ENCODE measurements at places on chromosomes 11 and 22. TPM values are rescaled to one million over a fixed set of nuclear protein-coding genes. Genes with fewer than 3 reads are reported as not detected.

C11orf86 gene
- total RNA-seq = not detected

TYR gene
- not detected for total RNA-seq

- DNase-seq = no peak
Measured at GRCh38 chr11:120511820-120512738, 531 bp downstream of the GRIK4 start.

DNA sequence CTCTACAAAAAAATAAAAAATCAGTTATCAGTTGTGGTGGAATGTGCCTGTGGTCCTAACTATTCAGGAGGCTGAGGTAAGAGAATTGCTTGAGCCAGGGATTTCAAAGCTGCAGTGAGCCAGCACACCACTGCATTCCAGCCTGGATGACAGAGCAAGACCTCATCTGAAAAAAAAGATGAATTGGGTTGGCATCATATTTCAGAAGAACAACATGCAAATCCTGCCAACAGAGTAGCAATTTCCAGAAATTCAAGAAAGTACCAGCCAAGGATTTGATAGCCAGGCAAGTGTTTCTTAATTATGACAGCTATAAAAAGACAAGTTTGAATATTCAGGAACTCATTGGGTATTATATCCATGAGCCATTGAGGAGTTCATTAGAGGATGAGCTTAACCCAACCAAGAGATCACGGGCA lies 75.2 kb downstream of the USP47 start:
- no peak for DNase-seq

- DNase-seq = no peak
Measured at GRCh38 chr22:48796310-48797015, 1031.2 kb downstream of the BRD1 start.

DNA sequence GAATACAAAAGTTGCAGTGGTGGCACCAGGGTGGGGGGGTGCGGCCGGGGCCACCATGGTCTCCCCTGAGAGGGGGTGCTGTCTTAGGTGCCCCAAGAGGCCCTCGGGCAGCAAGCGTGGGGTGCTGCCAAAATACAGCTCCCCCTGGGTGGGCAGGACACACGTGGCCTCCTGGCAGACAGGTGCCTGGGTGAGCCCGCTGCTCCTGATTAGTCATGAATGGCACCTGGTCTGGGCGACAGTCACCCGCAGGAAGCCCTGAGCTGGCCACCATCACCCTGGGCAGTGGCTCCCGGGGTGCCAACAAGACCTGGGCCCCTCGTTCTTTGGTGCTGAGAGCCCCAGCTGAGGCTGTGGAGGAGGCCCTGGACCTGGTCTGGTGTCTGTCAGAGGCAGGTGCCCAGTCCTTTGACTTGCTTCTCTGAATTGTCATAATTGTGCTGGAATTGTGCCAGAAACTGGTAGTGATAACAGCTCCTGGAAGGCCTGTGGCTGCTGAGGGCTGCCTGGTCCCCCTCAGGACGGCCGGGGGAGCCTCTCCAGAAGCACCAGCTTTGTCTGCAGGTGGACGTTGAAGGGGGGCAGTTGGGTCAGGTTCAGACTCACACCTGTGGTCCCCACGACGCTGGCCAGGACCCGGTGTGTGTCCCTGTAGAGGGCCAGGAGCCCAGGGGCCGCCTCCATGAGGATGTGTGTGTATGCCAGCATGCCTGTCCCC lies 14.8 kb downstream of the ALG12 start:
- DNase-seq = peak; percentile 81

MMP3 gene
- total RNA-seq = not detected

AIFM3 gene
- total RNA-seq = 130 TPM

NPTXR gene
- total RNA-seq = 5.6 TPM

DNA sequence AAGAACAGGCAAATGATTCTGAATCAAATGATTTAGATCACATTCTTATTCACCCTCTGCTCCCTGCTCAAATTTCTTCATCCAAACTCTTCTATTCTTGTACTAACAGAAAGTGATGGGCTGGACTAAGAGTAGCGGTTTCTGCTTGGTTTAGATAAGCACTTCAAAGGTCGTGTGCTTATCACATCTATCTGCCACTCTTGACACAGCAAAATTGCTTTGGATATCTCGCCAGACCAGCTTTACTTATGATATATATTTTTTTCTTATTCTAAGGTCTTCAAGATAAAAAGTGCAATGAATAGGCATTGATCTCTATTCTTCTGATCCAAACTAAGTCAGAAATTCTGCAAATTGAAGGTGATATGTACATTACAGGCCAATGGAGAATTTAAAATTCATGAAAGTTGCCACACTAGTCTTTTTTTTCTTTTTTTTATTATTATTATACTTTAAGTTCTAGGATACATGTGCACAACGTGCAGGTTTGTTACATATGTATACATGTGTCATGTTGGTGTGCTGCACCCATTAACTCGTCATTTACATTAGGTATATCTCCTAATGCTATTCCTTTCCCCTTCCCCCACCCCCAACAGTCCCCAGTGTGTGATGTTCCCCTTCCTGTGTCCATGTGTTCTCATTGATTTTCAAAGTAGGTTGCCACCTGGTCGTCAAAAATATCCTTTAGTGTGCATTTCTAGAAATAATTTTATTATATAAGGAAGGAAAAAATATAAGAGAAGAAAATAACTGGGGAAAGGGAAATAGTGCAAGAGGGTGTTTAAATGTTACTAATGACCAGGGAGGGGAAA lies 1941.0 kb upstream of the RAG2 start:
- DNase-seq = no peak

- no peak for DNase-seq
Measured at GRCh38 chr11:66966351-66966750, 8.2 kb upstream of the PC start.

ENTHD1 gene
- not detected for total RNA-seq

- no peak for DNase-seq
Measured at GRCh38 chr11:17563231-17563646, 16.2 kb downstream of the OTOG start.

DNA sequence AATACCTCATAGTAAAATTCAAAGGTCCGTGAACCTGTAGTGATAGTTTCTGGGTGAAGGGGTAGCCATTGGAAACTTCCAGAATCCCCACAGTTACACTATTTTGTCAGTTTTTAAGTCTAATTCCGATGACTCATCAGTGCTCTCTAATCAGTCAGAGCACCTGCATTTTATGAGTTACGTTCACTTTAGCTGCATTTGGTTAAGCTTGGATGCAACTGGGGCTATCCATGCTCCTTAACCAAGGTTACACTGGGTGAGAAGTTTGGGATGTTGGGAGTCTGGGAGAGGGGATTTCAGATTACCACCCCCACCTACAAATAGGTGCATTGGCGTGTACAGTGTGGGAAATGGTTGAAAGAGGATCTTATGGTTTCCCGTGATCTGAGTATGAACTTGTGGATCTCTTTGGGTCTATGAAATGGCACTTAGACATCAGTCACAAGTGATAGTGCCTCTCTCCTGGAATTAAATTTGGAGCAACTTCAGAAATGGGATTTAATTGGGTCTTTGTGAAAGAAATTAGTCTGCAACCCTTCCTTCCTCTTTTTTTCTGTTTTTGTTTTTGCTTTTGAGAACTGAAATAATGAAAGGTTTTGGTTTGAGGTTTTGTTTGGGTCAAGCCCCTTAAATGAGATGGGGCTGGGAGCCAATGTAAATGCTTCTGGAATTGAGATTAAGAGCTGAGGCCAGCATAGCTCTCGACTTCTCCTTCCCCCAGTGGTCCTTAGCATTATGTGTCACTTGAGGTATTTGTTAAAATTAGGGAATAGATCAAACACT lies 31.5 kb downstream of the EHF start:
- no peak for DNase-seq

CCDC117 gene
- total RNA-seq = 46.4 TPM

GRCh38 chr11:831961-832528 lies 707 bp upstream of the CD151 start:
- no peak for DNase-seq

DNA sequence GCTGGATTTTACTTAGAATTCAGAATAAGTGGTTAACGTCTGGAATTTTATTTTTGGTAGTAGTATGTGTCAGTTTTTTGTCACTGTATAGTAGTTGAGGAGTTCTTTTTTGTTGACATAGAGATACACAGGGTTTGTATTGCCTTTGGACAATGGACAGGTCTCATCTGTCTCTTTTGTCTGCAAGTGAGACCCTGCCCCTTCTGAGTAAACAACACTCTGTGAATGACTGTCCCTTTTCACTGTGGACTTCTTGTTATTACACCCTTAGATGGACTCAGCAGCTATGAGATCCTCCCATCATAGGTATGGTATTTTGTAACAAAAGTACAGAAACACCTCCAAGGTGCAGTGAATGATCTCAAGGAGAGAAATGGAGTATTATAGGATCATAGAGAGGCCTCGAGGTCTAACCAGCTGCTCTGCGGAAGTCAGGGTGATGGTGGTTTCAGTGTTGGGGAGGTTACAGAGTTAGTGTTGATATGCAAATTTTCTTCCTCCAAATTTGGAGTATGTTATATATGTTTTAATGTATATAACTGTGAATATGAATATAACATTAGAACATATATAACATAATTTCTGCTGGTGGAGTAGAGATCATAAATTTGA lies 7.8 kb downstream of the PPP6R3 start:
- no peak for DNase-seq

MIOX gene
- total RNA-seq = 1.9 TPM

DNA sequence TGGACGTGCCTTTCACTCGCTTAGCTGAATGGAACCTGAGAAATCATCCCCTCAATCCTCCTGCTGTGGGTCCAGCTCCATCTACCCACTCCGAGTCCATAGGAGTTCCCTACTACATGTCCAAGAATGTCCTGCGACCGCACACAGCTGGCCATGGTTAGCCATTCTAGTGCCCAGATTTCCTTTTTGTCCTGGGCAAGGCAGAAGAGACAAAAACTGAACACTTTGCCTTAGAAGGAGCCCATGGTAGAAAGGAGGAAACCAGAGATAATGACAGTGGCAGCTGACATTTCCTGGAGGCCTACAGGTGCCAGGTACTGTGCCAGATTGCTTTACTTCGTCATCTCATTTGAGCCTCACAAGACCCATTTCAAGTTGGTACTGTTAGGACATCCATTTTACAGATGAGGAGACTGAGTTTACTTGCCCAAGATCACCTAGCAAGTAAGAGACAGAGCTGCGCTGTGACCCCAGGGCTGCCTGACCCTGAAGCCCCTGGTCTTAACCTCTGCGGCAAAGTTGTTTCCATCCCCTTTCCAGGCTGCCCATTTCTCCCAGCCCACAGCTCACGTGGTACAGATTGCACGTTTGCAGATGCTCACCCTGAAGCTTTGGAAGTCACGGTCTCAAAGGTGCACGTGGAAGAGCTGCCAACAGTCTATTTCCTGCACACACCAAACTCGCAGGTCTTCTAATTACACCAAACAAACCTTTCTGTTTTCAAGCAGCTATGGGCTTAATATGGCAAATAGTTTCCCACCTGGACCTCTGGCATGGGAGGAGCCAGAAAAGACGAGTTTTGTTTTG lies 112.7 kb downstream of the ZBTB16 start:
- DNase-seq = no peak

GRCh38 chr11:132648851-132649250 lies 883.5 kb downstream of the OPCML start:
- DNase-seq = no peak
